LoVo (cell line): ENCODE measurements at places on chromosomes 11 and 22.

DNA sequence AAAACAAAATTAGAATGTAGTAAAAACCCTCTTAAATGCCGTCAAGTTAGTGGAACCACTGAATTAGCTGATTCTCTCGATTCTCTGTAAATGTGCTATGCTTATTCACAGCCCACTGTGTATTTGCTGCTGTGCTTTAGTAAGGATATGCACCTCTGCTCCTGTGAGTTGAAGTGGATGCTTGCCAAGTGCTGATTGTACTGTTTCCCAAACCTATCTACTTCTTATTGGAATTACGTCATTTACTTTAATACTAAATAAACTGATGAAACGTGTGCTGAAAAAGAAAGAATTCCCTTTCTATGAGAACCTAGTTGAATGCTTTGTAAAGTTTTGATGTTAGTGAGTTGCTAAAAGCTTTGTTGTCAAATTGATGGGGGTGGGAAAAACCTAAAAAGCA lies 158.4 kb downstream of the LRRC4C start:
- DNase-seq, result no peak

DNA sequence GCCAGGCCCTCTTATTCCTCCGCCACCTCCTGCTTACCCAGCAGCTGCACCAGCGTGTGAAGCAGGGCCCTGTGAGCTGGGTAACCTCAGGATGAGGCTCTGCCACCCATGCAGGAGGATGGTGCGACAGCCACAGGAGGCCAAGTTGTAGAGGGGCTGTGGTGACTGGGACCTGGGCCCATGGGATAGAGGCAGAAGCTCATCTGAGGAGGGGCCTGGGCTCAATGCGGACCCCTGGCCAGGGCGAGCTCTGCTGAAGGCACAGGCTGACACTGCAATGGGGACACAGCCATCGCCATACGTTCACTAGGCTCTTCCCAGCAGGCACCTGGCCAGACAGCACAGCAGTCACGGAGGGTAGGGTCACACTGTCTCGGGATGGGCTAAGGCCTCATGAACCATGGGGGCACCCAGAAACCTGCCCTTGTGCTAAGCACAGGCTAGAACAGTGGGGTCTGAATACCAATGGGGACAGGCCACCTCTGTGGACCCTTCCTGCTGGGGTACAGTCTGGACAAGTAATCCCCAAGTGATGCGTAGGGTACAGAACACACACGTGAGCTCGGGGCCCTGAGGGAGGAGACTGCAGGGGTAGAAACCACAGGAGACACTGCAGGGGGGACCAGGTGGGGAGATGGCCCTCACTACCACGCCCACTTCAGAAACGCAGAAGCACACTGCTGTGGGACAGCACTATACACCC lies 35.3 kb downstream of the GNB1L start:
- DNase-seq, result no peak

DNA sequence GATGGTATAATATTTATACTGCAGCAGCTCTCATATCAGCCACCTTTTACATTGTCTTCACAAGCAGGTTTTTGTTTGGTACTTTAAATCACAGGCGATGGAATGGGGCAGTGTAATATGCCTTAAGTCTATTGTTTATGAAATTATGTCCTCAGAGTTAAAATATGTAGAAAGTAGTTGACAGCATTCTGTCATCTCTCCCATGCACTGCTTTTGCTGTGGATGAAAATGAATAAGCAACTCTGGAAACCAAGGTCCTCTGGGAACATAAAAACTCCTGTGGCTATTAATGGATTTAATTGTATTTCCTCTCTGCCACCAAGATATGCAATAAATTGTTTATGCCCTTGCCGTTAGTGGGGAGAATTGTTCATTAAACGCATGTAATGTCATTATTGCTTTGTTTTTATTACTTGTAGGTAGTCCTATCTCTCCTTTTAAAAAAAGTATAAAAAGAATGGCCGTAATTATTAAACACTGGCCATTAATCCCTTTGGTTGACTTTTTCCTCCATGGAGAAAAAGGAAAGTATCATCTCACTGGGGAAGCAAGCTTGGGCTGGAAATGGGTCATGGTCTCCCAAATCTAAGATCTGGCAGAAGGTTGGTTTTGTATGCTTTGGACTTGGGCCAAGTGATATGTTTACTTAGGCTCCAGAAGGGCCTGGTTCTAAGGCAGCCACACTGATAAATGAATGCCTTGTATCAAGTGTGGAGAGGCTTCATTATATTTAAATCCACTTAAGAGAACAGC lies 13.1 kb downstream of the PACS1 start:
- DNase-seq, result peak; percentile 60

GRCh38 chr11:44247508-44247907 lies 62.4 kb downstream of the ALX4 start:
- no peak for DNase-seq

DNA sequence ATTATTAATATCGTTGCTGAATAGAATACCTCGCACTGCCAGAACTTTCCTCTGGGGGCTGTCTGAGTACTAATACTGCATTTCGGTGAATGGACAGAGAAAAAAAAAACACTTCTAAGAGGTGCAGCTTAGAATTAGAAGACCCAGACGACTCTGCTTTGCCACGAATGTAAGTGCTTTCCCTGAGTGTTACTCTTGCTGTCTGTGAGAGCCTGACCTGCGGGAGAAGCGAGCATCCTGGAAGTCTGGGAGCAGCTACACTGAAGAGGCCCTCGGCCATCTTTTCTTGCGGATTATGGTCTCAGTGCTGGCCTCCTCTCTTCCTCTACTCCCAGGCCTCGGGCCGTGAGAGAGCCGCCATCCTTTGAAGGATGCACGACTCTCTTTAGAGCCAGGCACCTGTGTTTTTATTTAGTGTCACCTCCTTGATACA lies 94.9 kb downstream of the SCN3B start:
- no peak for DNase-seq

DNA sequence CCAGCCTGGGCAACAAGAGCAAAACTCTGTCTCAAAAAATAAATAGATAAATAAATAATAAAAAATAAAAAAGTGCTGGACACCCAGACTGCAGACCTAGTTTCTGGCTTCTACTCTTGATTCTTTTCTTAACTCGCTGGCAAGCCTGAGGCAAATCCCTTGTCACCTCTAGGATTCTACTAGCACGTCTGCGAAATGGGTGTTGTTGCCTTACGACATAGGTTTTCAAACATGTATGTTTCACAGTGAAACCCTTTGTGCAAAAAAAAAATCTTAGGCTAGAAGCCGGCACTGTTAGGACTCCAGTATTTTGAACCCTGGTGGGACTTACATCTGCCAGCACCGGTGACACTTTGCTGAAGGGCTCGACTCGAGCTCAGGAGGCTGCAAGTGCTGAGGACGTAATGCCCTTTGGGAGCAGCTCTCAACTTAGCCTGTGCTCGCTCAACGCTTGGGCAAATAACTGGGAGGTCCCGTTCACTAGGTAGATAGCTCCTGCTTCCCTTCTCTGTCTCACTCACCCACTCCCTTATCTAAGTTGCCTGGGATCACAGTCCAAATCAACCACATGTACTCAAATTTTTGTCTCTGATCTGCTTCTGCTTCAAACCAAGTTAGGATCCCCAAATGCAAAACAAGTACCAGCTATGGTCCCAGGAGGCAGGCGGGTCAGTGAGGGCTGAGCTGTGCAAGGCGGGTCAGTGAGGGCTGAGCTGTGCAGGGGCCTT lies 34.7 kb upstream of the MYH9 start:
- no peak for DNase-seq

- DNase-seq, result no peak
Observed at GRCh38 chr11:122920579-122920978, 38.0 kb downstream of the JHY start.

DNA sequence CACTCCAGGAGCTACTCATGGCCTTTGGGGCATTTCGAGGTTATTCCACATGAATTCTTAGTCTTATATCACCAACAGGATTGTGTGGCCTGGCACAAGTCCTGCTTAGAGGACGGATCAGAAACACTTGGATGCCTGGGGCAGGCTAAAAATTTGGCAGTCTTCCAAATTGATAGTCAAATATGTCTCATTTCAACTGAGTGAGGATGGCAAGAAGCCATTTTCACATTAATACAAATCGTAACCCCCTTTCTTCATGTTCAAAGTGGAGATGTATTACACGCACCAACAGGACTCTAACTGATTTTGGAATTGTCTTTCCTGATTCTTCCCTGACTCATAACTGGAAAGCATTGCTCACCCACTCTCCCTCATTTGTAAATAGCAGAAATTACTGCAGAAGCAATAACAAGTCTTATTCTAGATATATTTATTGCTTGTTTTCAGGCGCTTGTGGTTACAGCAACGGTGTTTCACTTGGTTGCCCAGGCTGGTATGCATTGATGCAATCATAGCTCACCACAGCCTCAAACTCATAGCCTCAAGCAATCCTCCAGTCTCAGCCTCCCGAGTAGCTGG lies 10.3 kb upstream of the CCDC86 start:
- no peak for DNase-seq
